ENCODE measurements at places on chromosomes 13 and 19.
A peak's percentile ranks its signal among the peaks of the same experiment; 100 is the strongest.

GRCh38 chr13:111046590-111047141 is 68.4 kb upstream of the ARHGEF7 start:
- DNase-seq: no peak

DNA sequence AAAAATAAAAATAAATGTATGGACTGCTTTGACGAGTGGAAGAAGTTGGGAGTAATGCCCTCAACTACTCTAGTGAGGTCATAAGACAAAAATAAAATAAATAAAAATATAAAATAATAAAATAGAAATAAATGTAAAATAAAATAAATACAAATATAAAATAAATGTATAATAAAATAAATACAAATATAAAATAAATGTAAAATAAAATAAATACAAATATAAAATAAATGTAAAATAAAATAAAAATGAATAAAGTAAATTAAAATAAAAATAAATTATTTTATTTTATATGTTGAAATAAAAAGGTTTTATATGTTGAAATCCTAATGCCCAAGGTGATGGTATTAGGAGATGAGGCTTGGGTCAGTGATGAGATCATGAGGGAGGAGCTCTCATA is 20.1 kb upstream of the IGSF23 start:
- no peak for DNase-seq

DNA sequence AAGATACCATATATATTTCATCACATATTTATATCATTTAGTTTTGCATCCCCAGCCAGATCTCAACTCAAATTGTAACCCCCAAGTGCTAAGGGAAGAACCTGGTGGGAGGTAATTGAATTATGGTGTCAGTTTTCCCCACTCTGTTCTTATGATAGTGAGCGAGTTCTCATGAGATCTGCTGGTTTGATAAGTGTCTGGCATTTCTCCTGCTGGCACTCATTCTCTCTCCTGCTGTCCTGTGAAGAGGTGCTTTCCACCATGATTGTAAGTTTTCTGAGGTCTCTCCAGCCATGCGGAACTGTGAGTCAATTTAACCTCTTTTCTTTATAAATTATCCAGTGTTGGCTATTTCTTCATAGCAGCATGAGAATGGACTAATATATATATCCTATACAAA is 462.5 kb upstream of the SLITRK5 start:
- DNase-seq: no peak

- peak; percentile 87 for DNase-seq
Measured at GRCh38 chr19:38142176-38143035, 81.6 kb downstream of the DPF1 start.

- DNase-seq: no peak
Measured at GRCh38 chr19:41993612-41994483, at the start of gene ATP1A3. Gene ATP1A3 (minus strand): TSS chr19:41994230. CDS start chr19:41994076, 154 bp downstream.

GRCh38 chr13:69585656-69586055 is 522.0 kb upstream of the ATXN8OS start:
- DNase-seq: no peak

DNA sequence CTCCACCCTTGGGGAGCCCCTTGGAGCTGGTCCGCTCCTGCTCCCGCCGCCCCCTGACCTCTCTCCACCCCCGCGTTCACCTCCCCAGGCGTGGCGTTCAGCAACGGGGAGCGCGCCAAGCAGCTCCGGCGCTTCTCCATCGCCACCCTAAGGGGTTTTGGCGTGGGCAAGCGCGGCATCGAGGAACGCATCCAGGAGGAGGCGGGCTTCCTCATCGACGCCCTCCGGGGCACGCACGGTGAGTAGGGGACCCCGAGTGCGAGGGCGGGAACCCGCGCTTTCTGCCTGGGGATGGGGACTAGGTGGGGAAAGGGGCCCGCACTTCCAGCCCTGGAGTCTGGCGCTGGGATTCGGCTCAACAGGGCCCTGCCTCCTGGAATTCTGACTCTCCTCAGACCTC is 1.7 kb downstream of the CYP2A13 start:
- DNase-seq: no peak

DNA sequence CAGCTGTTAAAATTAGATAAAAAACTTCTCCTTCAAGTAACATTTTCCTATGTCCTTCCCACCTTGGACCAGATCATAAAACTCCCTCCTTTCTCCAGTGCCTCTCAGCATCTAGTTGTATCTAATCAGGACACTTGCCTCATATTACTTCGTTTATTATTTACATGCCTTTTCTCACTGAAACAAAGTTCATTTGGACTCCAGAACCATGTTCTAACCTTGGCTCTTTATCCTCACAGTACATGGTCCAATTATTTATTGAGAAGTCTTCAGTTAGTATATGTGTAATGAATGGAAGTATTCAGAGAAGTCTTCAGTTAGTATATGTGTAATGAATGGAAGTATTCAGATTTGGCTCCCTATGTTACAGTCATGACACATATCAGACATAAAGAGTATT is 342.7 kb downstream of the OXGR1 start:
- DNase-seq: no peak

DNA sequence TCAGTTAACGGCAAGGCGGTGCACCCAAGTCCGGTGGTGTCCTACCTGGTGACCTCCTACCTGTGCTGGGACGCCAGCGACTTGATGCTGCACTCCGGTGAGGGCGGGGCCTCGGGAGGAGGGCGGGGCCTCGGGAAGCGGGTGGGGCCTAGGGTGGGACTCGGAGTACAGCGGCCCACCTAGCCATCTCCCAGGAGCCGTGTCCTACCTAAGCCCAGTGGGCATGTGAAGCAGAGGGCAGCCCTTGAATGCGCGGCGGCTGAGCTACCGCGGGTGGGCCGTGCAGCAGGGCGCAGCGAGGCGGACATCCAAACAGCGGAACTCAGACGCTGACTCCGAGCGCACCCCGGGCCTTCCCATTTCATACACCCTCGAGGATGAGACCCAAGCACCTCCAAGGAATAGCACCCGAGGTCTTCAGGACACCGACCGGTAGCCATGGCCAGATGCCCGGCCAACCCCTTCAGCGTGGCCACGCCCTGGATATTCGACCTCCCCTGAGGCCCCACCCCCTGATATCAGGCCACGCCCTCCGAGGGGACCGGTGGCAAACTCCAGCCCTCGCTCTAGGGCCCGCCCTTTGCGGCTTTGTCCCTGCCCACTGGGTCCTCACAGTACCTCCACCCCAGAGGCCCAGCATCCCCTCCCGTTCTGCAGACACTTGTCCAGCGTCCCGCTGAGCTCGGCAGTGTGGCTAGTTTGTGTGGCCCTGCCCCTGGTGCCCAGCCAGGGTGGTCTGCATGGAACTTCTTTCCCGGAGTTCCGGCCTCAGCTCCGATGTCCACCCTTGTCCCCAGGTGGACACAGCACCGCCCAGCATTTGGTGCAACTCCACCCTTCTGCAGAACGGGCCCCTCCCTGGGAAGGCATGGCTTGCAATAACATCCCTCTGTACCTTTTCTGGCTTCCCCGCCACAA is 5.4 kb downstream of the KLK1 start:
- DNase-seq: no peak

DNA sequence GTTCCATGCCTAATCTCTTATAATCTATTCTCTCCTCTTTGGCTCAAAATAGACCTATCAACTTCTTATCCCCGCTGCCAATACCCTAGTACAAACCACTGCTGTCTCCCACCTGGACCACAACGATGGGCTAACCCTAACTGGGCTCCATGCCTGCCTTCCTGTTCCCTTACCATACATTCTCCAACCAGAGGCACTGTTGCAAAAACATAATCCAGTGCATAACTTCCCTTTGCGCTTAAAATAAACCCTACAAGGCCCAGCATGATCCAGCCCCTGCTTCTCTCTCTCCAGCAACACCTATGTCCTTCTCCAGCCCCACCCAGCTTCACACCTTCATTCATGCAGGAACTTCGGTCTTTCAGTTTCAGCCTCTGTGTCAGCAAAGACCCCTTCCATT is 27.4 kb upstream of the CEBPA start:
- no peak for DNase-seq

DNA sequence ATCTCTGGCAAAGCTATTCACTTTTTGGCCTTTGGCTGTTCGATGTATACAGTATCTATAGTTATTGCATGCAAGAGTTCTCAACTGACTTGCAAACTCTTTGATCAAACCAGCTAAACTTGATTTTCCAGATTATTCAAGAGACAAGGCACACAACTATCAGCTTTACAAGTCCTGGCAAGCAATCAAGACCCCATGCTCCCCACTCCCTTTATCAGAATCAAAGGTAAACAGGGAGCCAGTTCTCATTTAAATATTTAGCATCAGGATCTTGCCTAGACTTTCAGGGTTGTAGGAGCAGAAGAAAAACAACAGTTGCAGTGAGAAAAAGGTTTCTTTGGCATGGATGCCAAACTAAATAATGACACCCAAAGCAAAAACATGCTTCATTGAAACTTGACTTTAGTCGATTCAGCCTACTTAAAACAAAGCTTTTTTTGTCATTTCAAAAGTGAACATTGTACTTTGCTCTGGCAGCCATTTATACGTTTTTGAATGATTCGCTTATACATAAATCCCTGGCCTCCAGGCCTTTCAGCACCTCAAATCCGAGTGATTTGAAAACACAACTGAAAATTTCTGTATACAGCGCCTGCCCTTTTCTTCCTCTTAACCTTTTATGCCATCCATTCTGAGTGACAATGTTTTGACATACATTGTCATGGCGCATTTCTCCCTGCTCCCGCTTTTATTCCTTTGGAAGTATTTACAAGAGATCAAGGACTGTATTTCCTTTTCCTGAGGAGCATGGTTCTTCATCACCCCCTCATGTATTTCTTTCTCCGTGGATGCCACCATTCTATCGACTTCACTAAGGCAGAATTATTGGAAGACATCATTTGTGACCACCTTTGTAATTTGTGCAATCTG is 340.8 kb downstream of the KLF5 start:
- DNase-seq: no peak

DNA sequence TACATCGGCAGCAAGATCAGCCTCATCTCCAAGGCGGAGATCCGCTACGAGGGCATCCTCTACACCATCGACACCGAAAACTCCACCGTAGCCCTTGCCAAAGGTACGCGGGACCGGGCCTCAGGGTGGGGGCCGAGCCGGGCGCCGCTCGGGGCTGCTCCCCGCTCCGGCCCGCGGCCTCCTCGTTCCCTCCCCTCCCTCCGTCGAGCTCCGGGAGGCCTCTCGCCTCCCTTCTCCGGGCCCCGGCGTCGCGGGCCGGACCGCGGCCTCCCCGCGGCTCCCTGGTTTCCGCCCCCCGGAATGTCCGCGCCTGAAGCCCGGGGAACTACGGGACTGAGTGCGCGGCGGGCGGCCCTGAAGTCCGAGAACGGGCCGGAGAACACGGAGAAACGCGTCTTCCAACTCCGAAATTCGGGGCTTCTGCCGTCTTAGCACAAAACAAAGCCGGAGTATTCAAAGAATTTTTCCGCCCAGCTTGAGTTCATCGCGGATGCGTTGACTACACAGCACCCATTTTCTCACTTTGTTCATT is 423 bp downstream of the LSM14A start:
- DNase-seq: peak; percentile 34
